ENCODE measurements at places on chromosomes 7 and 10.

GRCh38 chr7:33700001-33700899 lies 205.1 kb upstream of the BMPER start:
- no peak for DNase-seq

DNA sequence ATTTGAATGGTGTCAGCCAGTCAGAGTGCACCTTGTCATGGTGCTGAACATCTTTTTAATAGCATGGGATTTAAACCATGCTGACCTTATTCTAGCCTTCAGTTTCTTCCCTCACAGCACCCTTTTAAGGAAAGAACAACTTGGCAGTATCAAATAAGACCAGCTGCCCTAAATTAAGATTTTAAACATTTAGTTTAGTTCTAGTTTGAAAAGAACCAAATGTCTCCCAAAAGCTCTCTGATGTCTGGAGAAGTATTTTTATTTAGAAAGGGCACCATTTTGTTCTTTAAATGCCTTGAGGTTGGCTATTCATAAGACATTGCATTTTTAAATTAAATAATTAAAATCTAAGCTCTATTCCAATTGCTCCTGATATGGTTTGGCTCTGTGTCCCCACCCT lies 121.1 kb downstream of the CCDC3 start:
- no peak for DNase-seq

DNA sequence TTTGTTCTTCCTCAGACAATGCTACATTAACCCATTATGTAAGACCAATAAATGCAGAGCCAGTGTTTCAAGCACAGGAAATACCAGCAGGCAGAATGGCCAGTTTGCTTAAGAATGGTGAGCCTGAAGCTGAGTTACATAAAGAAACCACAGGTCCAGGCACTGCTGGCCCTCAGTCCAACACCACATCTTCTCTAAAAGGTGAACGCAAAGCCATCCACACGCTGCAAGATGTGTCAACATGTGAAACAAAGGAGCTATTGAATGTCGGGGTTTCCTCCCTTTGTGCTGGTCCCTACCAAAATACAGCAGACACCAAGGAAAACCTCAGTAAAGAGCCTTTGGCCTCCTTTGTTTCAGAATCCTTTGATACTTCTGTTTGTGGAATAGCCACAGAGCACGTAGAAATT lies 63.8 kb downstream of the TASOR2 start:
- no peak for DNase-seq

DNA sequence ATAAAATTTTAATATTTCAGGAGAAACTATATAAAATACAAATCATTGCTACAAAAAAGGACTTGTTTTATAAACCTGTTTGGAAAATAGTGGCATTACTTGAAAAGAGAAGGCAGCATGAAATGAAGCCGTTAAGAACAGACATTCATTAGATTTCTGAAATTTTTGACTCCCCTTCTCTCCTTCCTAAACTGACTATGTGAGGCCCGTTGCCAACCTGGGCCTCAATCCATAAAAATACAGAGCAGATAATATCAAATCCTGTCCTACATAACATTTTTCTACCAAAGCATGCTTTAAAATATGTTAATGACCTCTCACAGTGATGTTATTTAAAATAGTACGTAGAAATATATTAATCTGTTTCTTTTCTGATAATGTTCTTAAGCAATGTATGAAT lies 34.5 kb upstream of the ING3 start:
- no peak for DNase-seq
